ENCODE measurements at places on chromosomes 7 and 10.

- no peak for DNase-seq
These were observed 10.4 kb upstream of the PIP4K2A start for GRCh38 chr10:22724773-22725172.

- DNase-seq = peak; percentile 59
These were observed 28.2 kb downstream of the SKIDA1 start for GRCh38 chr10:21497177-21497807.

GRCh38 chr10:113704637-113705343 is 25.1 kb downstream of the CASP7 start:
- peak; percentile 4 for DNase-seq

DNA sequence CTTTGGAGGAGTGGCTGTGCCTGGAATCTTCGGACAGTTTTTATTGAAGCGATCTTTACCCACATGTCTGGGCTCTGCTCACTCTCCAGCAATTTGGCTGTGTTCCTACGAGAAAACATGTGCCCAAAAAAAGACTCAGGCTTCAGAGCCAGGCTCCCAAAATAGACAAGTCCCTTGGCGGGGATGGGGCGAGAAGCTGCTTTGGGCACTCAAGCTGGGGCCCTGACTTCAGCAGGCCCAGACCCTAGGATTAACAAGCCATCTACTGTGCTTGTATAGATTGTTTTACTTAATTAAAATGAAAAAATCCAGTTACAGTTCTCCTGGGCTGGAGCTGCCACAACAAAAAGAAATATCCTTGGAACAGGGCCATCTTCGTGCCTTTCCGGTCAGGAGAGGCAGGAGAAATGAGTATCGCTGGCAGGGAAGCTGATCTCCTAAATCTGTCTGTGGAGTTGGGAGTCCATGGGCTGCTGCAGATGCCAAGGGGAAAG is 51.4 kb upstream of the PDCD4 start:
- no peak for DNase-seq

- DNase-seq = no peak
These were observed 13.7 kb downstream of the CCDC6 start for GRCh38 chr10:59892697-59893096.

DNA sequence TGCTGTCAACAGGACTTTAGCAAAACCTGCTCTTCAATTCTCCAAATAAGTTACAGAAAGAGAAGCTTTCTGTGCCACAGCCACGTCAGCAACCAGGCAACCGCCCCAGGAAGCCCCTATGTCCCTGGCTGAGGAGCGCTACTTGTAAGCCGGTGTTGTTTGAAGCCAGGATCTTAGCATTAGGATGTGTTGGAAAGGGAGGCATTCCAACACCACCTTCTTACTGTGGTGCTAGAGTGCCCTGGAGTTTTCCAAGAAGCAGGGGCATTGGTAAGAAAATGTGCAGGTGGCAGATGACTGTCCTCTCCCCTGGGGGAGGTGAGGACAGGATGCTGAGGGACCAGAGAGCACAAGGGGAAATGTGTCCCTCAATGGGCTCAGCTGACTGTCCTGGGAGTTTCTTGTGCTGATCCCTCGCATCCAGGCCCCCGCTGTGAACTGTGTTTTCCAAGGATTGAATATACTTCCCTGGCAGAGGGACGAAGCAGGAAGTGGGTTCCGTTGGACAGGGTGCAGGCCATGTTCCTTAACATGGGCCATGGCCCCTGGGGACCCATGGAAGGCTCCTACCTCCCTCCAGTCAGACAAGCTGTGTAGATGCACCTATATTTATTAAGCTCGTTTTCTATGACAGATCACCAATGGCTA is 139.6 kb upstream of the GDF10 start:
- DNase-seq = no peak

DNA sequence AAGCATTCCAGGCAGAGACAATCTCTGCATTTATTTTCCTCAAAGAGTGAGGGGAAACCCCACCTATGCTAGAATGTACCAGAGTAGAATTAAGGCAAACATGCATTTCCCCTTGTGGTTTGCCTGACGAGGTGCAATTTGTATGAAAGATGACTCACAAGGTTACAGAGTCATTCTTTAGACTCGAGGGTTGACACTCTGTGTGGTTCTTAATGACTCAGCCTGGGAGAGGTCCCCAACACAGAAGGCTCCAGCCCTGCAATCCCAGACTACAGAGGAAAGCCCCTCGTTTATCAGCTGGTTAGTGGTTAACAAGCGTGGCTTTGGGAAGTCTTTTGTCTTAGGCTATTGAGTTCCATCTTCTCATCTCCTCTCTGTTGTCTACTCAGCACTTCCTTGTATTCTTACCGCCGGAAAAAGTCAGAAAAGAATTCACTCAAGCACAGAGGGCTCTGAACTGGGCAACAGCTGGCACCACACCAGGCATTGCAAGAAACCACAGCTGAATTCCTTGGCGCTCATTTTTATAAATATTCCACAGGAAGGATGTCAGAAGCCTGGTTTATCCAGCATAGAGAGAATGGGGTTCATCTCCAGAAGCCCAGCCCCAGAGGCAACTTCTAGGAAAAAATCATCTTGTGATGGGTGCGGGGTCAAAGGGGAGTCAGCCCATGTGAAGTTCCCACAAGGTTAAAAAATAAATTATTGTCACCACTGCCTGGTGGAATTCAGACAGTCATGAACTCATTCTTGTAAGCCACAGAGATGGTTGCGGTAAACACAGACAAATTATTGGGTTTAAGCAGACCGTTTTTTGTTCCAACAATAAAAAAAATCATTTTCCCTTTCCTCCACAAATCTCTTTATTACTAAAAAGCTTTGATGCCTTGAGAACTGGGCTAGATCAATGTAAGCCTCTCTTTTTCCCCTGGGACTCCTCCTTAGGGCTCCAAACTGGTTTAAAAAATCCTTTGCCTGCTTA is 24.5 kb upstream of the SVIL start:
- DNase-seq = peak; percentile 22

DNA sequence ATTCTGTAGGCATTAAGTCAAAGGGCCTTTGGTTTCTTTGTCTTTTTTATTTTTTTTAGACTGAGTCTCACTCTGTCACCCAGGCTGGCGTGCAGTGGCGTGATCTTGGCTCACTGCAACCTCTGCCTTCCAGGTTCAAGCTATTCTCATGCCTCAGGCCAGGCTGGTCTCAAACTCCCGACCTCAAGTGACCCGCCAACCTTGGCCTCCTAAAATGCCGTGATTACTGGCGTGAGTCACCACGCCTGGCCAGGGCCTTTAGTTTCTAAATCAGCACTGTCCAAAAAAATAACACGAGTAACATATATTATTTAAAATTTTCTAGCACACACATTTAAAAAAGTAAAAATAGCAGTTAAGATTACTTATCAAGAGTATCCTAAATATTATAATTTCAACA is 11.1 kb upstream of the ACSL5 start:
- no peak for DNase-seq
